ENCODE measurements at places on chromosomes 11 and 22.

DNA sequence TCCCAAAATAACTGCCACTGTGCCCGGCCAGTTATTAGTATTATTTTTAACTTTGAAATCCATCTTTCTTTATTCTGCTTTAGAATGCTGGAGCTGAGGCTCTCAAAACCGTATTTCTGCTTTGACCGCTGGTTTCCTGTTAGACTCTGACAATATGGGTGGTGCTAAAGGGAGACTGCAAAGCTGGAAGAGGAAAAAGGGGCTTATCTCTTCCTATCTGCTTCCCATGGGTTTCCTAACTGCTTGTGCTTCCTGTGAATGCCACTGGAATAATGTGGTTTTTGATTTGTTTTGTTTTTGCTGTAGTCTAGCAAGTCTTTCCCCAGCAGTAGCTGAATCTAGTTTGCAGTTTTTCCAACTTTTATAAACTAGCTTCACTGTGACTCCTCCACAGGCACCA, 43.6 kb downstream of the XRRA1 start:
- no peak for DNase-seq

DNA sequence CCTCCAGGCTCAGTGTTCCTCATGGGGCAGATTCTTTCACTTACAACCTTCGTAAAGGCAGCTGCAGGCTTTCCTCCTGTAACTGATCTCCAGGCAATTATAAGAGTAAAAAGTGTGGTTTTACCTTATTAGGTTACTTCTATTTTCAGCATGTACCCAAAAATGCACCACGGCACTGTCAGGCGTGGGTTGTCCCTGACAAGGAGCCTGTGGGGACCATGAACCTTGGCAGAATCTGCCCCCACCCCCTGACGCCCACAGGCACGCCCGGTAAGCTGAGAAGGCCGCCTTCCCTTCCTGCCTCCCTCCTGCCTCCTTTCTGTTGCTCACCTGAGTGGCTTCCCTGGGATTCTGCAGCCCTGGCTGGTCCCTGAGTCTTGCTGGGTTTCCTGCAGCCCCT, 1383.3 kb downstream of the TBC1D22A start:
- no peak for DNase-seq

- DNase-seq, result no peak
Measured at GRCh38 chr11:20362481-20362880, 1.0 kb upstream of the HTATIP2 start.

DNA sequence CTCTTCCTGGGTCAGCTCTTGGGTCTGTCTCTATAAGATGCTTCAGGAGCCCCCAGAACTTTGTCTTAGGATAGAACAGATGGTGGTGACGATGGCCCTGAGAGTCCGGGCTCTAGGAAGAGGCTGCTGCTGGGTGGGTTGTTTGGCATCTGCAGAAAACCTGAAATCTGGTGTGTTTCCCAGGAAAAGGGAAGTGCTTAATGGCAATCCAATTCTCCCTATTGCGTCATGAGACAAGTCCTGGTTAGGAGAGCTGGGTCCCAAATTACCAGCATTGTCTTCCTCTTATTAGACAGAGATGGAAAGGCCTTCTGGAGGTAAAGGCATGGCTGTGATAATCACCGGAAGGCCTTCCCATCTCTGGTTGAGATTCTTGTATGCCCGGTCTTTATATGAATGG, 48.9 kb upstream of the GRAMD1B start:
- DNase-seq, result no peak

DNA sequence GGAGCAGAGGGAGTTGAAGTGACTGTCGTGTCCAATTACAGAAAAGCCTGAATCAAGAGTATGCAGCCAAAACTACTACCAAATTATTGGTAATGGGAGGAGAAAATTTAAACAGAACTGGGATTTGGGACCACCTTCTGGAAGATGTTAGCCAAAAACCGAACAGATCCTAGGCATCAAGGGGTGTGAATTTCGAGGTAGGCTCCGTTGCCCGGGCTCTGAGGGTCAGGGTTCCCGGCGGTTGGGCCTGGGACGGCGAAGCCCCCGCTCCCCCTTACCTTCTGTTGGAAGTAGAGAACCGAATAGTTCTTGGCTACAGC, 313 bp downstream of the PRCP start:
- no peak for DNase-seq

DNA sequence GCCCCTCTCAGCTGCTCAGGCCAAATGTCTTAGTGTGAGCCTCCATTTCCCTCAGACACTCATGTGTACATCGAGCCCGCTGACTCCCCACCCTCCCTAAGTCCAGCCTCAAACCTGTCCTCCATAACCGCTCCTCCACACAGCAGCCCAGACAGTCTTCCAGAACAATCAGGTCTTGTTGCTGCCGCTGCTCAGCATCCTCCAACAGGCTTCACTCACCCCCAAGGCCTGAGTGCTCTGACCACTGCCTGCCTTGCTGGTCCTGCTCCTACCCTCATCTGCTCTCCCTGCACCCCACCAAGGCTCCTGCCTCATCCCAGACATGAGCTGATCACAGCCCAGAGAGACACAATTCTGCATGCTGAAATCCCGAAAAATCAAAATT, 17.1 kb downstream of the PSMD13 start:
- no peak for DNase-seq

- no peak for DNase-seq
Measured at GRCh38 chr11:19561011-19561410, 151.6 kb upstream of the NAV2 start.

GRCh38 chr11:94521684-94522083, 9.4 kb downstream of the C11orf97 start:
- DNase-seq, result no peak

DNA sequence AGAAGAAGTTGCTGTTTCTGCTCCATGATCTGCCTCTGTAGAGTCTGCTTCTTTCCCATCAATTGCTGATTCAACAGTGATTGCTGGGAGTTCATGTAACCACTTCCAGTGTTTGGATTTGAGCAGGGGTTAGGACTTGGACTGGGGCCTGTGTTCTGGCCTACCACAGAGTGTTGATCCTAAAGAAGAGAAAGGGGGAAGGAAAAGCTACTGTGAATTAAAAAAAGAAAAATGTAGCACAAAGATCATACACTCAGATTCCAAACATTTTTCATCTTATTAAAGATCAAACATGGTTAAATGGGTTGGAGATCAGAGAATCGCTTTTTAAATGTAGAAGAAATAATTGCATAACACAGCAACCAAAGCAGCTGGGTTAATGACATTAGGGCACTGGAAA, 67.6 kb upstream of the MTMR2 start:
- DNase-seq, result no peak

DNA sequence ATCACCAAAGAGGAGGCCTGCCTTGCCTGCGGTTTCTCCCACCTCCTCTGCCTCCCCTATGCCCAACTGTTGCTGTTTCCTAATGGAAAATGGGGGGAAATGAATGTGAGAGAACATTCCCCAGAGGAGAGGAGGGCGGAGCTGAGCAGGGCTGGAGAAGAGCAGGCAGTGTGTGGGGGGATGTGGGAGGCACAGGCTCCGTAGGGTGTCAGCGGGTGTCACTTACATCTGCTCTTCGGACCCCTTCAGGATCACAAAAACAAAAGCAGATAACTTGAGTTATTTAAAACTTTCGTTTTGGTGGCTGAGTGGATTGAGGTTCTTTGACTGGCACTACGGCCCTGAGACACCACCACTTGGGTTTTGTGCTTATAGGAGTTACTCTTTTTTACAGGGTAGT, 93.8 kb downstream of the CEP164 start:
- DNase-seq, result no peak

GRCh38 chr22:33851240-33851639, 69.0 kb downstream of the LARGE1 start:
- DNase-seq, result no peak

- no peak for DNase-seq
Measured at GRCh38 chr11:126053415-126054286, 9.0 kb downstream of the CDON start.
